ENCODE measurements at places on chromosomes 6 and 20.

GRCh38 chr20:38759106-38759505 is 10.8 kb downstream of the ACTR5 start:
- DNase-seq: no peak

DNA sequence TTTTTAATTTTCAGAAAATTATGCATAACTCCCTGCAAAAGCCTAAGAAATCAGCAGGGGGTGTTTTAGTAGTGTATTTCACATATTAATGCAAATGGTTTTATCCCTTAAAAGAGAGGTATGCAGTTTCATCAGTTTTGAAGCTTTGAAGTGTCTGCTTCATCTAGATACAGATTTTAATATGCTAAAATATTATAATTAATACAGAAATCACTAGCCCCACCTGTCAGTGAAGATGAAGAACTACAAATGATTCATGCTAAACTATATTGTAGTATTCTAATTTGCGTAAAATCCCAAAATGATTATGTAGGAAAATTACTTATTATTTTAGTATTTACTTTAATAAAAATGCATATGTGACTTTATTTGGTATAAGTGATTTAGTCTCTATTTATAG is 2.9 kb upstream of the TFB1M start:
- no peak for DNase-seq

GRCh38 chr6:52547647-52548352 is 29.1 kb downstream of the TRAM2 start:
- no peak for DNase-seq

DNA sequence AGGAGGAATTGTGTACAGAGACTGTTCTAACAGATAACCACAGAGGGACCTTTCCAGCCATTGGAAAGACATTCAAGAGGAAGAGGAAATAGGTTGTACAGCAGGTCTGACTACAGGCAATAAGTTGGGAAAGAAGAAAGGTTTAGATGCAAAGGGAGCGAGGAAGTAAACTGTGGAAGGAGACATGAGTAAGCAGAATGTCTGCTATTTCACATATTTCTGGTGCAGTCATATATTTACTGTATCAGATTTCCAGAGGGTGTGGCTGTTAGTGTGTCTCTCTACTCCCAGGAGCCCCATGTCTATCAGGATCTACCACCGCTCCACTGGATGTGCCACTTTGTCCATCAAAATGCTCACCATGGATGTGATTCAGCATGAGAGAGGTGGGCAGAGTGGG is 25.9 kb downstream of the MRS2 start:
- no peak for DNase-seq

GRCh38 chr6:1040393-1040792 is 271.5 kb upstream of the FOXQ1 start:
- DNase-seq: no peak

- no peak for DNase-seq
Measured at GRCh38 chr6:36479256-36479655, 36.5 kb downstream of the KCTD20 start.

DNA sequence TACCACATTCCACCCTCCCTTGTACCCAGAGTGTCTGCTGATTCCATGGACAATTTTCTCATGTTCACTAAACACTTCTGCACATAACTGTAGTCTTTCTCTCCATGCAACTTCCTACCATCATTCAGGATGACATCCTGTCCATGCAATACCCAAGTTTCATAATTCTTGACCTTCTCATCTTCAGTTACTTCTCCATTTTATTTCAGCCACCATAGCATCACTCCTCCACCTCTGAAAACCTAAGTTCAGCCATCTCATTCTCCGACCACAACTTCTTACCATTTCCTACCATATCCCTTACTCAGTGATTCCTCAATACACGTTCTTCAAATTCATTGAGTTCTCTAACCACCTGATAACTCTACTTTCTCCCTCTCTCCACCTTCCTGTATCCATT is 216.5 kb upstream of the TENT5A start:
- no peak for DNase-seq

GRCh38 chr6:15443119-15443830 is 197.4 kb downstream of the JARID2 start:
- no peak for DNase-seq

- no peak for DNase-seq
Measured at GRCh38 chr6:11393713-11394627, 143.6 kb upstream of the TMEM170B start.

- DNase-seq: no peak
Measured at GRCh38 chr20:34309691-34310090, 6.5 kb upstream of the AHCY start.

GRCh38 chr6:116301104-116301503 is 21.4 kb upstream of the TSPYL1 start:
- no peak for DNase-seq

- no peak for DNase-seq
Measured at GRCh38 chr6:16425881-16426615, 187.7 kb downstream of the GMPR start.

DNA sequence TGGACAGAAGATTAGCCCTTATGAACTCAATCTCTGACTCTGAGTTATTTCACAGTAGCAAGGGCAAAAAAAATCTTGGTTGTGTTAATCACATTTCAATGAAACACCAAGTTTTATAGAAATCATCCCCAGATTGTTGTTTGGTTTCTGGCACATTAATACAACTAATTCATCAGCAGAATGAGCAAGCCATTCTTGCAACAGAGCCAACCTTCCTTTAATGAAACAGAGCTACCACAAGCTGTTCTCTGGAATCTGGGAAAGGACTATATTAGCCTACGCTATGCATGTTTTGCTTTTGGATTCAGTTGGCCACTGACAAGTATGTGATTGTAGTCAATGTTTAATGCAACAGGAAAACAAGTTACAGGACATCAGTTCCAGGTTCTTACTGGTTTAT is 13.8 kb upstream of the POPDC3 start:
- DNase-seq: no peak

- DNase-seq: no peak
Measured at GRCh38 chr6:6629402-6629801, 40.9 kb downstream of the LY86 start.

All from mesothelial cell of epicardium (in vitro differentiated cells).